ENCODE measurements at places on chromosomes 12 and 14.

- no peak for DNase-seq
These were observed 81.2 kb upstream of the CCDC175 start for GRCh38 chr14:59657769-59658168.

DNA sequence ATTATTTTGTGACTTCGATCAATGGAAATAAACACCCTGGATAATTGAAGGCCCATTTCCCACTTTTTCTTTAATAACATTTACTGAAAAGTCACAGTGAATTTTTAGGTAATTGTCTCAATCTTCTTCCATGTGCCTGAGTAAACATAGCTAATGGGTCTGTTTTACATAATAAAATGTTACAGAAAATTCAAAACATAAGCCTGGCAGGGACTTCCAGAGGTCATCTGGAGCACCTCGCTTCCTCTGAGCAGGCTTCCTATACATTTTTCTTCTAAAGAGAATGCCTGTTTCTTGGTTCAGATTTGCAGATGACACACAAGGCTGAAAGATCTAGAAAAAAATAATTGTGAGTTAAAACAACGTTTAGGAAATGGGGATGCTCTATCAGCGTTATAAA, 183.8 kb upstream of the PDE3A start:
- no peak for DNase-seq

DNA sequence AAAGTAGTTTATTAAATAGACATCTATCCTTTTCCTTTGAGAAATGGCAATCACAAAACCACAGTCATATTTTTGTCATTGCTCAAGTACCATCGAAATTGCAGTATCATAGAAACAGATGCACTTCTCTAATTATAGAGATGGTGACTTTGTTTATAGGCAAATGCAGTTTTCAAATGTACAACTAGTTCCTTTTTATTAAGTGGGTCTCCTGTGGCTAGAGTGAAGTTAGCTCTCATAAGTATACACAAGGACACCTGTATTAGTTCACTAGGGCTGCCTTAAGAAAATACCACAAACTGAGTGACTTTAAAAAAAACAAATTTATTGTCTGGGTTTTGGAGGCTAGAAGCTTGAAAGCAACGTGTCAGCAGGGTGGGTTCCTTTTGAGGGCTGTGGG, 62.8 kb downstream of the OTOGL start:
- DNase-seq: no peak

DNA sequence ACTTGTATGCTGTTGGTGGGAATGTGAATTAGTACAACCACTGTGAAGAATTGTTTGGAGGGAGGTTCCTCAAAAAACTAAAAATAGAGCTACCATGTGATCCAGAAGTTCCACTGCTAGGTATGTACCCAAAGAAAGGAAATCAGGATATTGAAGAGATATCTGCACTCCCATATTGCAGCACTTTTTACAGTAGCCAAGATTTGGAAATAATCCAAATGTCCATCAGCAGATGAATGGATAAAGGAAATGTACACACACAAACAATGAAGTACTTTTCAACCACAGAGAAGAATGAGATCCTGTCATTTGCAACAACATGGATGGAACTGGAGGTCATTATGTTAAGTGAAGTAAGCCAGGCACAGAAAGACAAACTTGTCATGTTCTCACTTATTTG, 25.9 kb downstream of the TIGAR start:
- no peak for DNase-seq

DNA sequence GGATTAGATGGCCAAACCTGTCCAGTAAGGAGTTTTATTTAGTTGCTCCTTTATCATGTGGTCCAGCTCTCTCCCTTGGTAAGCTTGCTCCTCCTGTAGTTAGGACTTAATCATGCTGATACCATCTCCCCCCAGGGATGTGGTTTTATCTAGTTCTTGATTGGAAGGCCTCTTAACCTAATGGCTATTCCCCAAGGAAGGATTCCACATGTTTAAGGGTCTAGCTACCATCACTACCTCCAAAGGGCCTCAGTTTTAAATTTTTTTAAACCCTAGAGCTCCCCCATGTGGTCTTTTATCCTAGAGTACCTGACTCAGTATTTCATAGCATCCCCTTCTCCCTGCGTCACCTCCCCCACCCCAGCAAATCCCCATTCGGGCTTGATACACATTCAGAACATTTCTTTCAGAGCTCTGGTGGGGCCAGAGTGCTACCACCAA, 22.5 kb downstream of the MAP3K12 start:
- DNase-seq: no peak

DNA sequence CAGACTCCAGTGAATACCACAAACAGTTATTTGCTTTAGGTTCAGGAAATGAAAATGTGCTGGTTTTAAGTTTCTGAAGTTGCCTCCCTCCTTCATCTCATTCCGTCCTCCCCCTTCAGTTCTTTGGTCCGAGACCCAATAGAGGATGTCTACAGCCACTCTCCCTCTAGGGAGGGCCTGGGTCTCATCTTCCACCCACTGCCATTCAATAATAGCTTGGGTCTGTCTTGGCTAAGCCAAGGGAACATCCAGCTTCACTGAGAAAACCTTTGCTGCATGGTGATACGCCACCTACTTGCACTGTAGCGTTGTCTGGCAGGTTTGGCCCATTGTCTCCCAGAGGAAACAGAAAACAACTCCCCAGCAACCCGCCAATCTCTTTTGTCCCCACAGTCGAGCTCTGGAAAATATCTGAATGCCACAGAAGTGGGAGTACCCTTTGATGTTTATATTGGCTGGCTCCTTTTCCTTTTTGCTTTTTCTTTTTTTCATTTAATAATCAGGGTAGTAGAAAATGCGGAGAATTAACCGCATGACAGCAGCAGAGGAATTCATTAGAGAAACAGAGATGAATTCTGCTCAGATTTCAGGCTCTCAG, 380.1 kb downstream of the RAD51B start:
- no peak for DNase-seq

GRCh38 chr12:131279281-131279921, 325.7 kb downstream of the ADGRD1 start:
- DNase-seq: no peak

DNA sequence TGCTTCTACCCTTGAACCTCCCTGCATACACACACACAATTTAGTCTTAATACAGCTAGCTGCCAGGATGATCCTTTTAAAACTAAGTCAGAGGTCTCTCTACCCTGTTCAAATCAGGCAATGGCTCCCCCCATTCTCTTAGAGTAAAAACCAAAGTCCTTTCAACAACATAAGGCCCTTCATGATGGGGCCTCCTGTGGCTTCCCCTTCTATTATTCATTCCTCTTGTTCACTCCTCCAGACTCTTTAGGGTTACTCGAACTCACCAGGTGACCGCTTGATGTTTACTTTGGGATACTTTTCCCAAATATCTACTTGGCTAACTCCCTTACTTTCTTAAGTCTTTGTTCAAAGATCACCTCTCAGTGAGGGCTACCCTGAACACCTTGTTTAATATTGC, 30.4 kb downstream of the DENND5B start:
- DNase-seq: no peak

- no peak for DNase-seq
These were observed 45.8 kb downstream of the ETV6 start for GRCh38 chr12:11695321-11695720.

DNA sequence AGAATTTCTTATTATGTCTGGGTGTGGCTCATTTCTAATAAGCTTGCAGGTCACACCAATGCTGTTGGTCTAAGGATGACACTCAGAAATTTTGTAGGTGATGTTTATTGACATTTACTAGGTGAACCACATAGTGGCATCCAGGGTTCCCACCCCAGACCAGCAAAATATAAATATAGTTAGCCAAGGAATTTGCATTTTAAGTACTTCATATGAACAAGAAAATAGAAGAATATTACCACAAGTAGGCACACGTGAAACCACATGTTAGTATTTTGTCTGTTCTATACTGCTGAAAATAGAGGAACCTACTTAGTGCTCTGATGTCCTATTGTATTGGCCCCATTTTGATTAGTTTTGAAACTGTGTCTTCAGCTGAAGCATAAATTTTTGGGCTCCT, 71.1 kb downstream of the USP15 start:
- no peak for DNase-seq

DNA sequence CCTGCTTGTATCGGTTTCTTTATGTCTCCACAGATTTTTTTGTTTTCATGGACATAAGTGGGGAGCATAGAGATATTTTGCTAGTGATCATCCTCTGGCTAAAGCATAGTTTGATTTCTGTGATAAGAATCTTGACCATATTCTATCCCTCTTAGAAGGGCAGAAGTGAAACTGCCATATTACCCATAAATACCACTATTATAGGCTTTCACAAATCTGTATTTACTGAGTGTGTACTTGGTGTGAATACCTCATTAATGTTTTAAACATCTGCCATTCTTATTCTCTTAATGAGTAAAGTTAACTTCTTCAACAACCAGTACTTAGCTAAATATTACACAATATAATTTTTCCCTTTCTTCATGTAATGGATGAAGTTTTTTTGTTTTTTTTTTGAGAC, 16.1 kb downstream of the WNK1 start:
- no peak for DNase-seq

GRCh38 chr14:31969699-31970240, 107.3 kb upstream of the ARHGAP5 start:
- DNase-seq: no peak

DNA sequence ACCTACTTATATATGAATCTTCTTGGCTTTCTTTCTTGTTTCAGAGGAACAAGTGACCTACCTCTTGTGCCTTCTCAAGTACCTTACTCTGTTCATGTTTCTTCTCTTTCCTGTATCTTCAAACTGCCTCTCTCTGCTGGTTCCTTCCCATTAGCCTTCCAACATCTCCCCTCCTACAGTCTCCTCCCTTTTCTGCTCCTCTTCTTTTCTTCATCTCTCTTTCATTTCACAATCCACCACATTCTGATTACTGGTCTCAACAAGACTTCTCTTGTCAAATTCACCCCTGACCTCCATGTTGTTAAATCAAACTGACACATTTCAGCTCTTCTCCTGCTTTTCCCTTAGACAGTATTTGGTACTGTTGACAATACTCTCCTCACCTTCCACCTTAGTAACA, 95.6 kb downstream of the BRMS1L start:
- DNase-seq: no peak

GRCh38 chr12:94109160-94109559, 39.2 kb upstream of the PLXNC1 start:
- no peak for DNase-seq

DNA sequence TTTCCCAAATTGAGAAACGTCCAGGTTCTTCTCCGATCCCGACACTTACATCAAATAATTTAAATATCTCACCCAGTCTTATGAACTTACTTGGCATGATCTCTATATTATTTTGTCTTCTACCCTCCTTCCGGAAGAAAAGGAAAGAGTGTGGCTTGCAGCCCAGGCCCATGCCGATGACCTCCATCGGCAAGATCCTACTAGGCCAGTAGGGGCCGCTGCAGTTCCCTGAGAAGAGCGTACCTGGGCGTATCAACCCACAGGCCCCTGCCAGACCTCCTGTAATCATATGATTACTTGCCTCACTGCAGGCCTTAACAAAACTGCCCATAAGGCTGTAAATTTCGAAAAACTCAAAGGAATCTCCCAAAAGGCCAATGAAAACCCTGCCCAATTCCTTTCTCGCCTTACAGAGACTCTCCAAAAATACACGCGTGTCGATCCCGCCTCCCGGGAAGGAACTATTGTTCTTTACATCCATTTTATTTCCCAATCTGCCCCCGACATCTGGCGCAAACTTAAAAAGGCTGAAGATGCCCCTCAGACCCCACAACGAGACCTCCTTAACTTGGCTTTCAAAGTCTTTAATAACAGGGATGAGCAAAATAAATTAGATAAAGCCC, 69.6 kb downstream of the MOK start:
- DNase-seq: no peak

DNA sequence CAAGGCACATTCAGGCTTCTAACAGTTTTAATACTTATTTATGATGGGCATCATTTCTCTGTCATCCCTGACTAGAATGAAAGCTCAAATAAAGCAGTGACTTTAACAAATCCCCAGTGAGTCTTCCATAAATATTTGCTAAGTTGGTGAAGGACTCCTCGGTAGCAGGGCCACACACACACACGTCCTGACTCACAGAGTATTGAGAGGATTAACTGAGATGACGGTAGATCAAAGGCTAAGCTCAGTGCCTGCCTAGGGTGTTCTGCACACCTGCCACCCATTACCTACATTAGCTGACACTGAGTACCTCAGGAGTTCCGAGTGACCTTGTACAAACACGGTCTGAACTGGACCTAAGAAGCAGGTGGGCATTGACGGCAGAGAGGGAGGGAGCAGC, 197.3 kb upstream of the SFSWAP start:
- no peak for DNase-seq

DNA sequence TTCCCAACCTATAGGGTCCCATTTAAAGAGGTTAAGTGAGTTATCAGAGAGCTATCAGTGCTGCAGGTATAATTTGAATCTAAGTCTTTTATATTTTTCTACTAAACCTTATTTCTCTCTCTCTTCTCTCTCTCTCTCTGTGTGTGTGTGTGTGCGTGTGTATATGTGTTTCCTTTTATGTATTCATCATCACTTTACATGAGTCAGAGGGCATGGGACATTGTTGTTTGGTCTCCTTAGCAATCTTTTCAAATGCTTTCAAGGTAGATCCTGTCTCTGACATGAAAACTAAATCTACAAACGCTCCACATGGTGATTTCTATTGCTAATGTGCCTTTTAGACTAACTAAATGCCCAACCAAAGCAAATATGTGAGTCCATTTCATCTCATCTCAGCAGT, 459.7 kb downstream of the BTG1 start:
- DNase-seq: no peak

DNA sequence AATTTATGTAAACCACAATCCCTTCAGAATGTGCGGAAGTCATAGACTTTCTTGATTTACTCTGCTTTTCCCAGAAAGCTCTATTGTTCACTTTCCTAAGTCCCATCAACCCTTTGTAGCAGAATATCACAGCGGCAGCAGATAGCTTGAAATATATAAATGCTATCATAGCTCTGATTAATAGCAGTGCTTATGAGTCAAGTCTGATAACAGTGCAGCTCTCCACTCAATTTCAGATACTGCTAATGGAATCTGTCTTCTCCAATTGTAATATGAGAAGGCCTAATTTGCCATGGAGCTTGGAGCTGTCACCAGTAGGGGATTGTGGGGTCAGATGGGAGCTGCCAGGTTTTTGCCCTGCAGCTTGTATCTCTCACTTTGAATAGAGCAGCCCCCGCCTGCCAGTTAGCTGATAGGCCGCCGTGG, 10.9 kb downstream of the TMEM260 start:
- no peak for DNase-seq

DNA sequence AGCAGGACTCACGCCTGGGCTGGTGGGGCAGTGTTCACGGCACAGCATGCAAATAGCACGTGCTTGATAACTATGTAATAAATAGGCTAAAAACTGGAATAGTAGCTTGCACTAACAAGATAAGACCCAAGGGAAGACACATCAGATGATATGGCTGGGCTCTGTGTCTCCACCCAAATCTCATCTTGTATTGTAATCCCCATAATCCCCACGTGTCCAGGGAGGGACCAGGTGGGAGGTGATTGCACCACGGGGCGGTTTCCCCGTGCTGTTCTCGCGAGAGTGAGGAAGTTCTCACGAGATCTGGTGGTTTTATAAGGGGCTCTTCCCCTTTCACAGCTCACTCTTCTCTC, 46.9 kb downstream of the RIMBP2 start:
- no peak for DNase-seq

DNA sequence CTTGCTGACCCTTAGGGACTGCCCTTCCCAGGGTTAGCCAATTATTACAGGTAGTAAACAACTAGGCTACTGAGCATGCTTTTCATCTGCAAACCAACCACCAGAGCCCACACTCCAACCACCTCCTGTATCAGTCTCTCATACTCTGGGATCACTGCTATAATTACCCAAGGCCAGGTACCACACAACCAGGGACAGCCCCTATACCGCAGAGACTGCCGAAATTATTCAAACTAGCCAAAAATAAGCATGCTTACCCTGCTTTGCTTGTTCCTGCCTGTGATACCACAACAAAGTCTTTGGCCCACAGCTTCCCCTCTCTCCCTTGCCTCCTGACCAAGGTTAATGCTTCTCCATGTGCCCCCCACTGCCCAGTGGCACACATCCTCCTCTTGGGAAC, 197.6 kb upstream of the SRRM4 start:
- DNase-seq: no peak
